T-helper 22 cell (primary cell): ENCODE measurements at places on chromosomes 4 and X.

GRCh38 chr4:41146716-41147506 is 67.4 kb downstream of the APBB2 start:
- no peak for DNase-seq

DNA sequence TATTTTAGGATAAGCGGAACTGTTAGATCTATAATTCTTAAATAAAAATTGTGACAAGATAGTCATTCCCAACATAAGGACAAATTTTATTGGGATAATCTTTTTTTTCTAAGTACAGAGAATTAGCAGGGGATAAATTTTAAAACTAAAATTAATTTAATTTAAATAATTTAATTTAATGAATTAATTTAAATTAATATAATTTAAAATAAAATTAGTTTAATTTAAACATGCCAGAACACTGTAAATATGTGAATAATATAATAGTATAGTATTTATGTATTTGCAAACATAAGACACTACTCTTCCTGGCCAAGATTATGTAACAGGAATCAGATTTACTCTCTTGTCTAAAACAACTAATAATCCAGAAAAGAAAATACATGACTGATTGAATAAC is 1055.9 kb downstream of the PDHA2 start:
- no peak for DNase-seq

GRCh38 chr4:39178706-39179105 is 3.6 kb upstream of the WDR19 start:
- DNase-seq = no peak

- no peak for DNase-seq
Observed at GRCh38 chr4:150314031-150314430, 235.8 kb downstream of the DCLK2 start.

DNA sequence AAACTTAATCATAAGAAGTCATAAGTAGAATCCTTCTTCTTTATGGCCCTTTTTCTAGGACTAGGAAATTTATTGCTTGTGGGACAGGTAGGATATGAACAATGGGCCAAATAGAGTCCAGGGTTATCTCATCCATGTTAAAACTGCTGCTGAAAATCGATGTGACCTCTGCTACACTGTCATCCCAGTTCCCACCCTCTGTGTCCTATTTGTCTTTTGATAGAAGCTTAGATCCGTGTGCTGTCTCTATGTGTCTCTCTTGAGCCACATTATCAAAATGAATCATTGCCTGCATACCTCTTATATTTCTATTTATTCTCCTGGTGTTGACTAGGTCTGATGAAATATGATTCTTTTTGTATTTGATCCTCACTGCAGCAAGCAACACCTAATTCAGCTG is 661.4 kb downstream of the DACH2 start:
- DNase-seq = no peak

DNA sequence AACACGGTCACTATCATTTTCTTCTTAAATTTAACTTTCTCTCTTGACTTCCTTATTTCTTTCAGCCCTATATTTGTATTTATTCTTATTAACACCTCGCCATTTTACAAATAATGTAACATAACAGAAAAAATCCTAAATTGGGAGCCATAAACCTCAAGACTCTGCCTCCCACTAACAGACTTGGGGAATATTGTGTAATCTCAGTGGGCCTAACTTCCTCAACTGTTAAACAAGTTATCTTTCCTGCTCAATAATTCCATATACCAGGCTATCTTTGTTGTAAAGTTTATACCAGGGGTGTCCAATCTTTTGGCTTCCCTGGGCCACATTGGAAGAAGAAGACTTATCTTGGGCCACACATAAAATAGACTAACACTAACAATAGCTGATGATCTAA is 26.2 kb downstream of the PRSS12 start:
- DNase-seq = no peak

DNA sequence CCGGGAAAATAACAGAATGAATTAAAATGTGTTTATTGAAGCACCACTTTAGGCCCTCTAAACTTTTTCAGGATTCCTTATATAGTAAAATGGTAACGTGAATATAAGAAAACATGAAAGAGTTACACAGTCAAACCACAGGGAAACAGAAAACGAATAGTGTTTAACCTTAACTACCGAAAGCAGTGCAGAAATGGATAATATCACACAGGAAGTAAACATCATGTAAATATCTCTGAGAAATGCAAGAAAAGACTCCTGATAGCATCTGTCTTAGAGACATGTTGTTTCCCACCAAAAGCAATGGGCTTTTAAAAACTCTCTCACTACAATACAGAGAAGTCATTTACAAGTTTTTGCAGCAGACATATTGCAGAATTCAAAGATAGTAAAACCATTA is 323.9 kb upstream of the CXXC4 start:
- no peak for DNase-seq

DNA sequence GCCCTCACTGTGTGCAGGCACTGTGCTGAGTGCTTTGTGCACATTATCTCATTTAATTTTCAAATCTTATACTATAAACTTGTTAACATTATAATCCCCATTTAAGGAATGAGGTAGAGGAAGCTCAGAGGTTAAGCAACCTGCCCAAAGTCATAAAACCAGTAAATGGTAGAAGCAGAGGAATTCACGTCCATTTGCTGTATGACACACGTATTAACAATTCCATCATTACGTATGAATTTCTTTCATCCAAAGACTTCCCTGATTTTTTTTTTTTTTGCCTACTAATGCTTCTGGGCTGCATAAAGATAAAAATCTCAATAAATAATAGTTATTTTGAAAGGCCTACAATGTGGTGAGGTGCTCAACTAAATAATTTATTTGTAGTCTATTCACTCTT is 64.5 kb upstream of the H2AZ1 start:
- no peak for DNase-seq

GRCh38 chr4:168847771-168848502 is 162.1 kb downstream of the CBR4 start:
- DNase-seq = no peak

- no peak for DNase-seq
Observed at GRCh38 chr4:93217431-93217830, 611.1 kb upstream of the ATOH1 start.

- no peak for DNase-seq
Observed at GRCh38 chr4:127352220-127353113, 280.3 kb upstream of the INTU start.

DNA sequence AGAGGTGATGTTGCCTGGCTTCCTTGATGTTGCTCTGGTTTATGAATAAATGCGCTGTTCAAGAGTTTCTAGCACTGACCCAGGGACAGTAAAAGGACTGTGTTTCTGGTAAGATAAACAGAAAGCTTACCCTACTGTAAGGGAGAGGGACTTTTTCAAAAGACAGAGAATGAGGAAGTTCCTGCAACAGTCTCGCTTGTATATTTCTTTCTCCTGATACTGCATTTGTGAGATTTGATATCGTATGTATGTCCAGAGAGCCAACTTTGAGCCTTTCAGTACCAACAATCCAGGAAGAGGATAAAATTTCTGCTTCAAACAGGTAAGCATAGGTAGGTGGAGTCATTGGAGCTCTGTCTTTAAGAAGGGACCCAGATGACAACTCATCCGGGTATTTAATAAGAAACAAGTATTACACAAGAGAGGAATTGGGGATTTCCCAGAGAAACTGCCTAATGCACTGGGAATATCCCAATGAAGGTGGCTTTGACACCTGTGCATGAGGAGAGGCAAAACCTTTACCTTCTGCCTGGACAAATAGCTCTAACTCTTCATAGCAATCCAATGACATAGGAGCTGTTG is 773 bp downstream of the DAPP1 start:
- no peak for DNase-seq

DNA sequence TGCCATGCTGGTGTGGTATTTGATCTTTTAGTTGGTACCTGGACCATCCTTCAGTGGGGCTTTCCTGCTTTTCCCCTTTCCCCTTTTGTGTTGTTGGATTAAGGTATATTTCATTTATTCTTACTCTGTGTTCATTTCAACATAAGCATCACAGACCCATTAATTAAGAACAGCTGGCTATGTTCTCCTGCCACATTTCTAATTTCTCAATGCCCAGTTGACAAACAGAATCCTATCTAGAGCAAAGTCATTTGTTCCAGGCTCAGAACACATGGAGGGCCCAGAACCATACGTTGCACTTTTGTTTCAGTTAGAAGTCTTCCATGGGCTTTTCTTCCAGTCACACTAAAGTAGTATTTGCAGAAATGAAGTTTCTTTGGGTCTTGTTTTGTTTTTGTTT is 46.1 kb upstream of the EOLA2 start:
- DNase-seq = no peak

DNA sequence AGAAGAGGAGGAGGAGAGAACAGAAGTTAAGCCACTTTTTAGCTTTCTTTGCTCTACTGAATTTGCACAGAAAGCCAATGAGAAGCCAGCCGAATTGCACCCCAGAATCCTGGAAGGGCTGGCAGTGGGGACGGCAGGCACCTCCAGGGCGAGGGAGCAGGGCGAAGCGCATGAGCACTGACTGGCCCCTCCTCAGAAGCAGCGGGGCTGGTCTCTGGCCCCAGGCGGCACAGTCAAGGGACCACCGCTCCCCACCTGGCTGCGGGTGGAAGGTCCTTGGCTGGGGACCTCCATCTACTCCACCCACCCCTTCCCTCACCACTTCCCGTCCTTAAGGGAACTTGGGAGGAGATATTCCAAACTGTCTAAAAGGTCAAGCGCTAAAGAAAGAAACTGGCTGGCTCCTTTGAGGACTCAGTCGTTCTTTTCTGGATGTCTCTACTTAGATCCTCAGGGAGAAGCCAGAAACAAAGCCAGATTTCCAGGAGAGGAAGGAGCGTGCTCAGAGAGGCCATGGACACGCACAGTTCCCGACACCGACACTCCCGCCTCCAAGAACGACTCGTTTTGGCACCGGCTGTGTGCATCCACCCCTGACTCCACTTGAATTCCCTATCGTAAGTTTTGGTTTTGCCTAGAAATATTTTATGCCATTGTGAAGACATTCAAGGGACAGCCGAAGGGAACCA is 59.5 kb upstream of the CRMP1 start:
- no peak for DNase-seq

DNA sequence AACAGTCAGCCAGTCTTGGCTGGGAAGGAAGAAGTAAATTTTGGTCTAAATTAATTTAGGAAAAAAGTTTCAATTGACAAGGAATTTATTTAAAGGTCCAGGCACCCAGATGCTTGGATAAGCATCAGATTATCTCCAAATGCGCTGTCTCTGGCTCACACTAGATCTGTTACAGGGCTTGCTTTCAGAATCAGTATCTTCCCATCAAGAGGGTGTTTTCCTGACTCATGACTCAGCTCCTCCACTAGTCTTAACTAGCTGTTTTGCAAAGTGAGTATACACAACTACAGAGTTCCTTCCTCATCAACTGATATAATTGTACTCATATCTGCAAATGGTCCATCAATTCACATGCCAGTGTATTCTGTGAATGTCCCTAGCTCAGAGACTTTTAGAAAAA is 482.1 kb upstream of the CPEB2 start:
- no peak for DNase-seq

DNA sequence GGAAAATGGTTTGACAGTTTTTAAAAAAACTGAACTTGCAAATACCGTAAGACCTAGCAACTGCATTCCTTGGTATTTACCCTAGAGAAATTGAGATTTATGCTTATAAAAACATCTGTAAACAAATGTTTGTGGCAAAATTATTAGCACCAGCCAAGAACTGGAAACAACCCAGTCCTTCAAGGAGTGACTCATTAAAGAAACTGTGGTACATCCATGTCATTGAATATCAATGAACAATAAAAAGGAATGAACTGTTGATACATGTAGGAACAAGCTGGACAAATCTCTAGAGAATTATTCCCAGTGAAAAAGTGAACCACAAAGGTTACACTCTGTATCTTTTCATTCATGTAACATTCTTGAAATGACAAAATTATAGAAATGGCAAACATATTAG is 240.2 kb upstream of the ADAMTS3 start:
- DNase-seq = no peak

- no peak for DNase-seq
Observed at GRCh38 chr4:94442251-94442650, 9.5 kb upstream of the PDLIM5 start.

- DNase-seq = no peak
Observed at GRCh38 chr4:11635342-11635741, 206.6 kb upstream of the HS3ST1 start.

DNA sequence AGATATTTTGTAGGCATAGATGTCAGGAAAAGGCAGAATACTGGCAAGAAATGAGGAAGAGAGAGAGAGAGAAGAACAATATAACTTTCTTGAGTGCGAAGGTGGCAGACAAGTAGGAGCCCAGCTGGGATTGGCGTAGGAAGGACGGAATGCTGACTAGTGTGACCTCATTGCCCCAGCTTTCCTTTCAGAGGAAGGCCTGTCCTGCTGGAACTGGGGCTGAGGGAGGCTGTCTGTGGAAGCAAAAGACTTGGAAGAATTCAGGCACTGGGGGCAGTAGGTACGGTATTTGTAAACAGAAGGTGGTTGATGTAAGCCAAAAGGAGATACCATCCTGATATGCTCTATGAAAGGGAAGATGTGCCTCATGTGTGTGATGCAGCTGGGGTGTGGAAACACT is 818.4 kb downstream of the ADGRL3 start:
- no peak for DNase-seq

DNA sequence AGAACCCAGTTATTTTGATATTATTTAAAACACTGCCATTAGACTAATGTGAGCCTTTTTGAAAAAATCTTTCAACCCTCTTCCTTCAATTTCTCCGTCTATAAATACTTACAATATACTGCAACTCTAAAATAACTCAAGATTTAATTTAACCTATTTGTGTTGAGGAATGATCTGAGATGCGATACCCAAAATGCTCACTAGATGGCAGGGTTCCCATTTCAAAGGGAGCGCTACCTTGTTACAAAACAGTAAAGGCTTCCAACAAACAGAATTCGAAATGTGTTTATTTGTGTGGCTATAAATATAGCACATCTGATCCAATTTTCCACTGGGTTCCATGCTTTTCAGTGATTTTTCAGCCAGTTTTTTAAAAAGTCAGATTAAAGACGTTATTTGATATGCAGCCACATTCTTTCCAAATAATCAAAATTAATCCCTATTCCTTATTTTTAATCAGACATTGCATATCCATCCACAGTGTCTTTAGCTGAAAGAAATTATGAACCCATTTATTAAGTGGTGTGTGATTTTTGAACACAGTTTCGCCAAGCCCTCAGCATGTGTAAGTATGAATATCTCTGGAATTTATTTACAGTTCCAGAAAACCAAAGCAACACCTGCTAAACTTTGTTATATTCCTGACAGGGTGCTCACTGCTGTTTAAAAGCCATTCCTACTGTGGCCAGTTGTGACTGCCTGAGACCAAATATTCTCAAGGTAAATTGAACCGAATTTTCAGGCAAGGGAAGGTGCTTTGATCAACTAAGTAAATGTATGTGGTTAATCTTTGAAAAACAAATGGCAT is 668.0 kb upstream of the LCORL start:
- DNase-seq = no peak

- no peak for DNase-seq
Observed at GRCh38 chrX:97547877-97548578, 664.3 kb downstream of the RPA4 start.

DNA sequence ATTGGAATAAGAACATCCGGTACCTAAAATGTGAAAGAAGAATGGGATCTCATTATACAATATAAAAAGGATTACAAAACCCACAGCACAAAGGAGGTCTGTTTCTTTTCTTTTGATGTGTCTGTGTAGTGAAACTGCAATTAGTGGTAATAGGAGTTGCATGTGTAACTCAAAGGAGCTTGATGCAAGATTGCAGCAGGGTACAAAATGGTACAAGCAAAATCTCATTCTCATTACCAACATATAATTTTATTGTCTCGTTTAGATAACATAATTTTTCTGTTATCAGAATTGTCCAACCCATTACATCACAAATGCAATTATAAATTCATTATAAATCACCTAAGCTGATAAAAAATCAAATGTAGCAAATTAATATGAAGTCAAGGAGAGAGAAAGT is 47.1 kb upstream of the CCSER1 start:
- no peak for DNase-seq
